ENCODE measurements at places on chromosomes 7 and 10. TPM values are rescaled to one million over a fixed set of nuclear protein-coding genes. Genes with fewer than 3 reads are reported as not detected.

- no peak for DNase-seq
Observed at GRCh38 chr10:86205306-86206239, 161.0 kb downstream of the GRID1 start.

DNA sequence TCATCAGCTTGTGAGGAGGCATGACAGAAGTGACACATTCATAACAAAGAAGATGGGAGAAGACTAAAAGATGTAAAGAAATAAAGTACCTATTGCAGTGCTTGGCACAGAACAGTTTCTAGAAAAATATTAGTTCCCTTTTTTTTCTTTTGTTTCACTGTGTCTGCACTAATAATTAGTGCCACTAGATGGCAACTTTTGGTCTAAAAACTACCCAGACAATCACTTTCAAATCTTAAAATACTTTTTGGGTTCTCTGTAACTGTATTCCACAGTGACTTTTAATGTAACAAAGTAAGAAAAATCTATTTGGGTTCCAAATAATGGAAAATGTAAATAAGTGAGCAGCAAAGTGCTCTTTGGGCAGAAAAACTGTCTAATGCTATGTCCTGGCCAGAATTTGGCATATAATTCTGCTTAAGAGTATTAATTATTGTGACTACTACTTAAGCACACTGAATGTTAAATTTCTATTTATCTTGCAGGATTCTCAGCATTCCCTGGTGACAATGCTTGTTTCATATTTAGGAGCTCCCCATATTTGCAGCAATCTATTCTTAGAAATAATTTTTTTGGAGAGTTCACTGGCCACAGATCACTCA is 134.8 kb upstream of the KIF5B start:
- DNase-seq: no peak

DNA sequence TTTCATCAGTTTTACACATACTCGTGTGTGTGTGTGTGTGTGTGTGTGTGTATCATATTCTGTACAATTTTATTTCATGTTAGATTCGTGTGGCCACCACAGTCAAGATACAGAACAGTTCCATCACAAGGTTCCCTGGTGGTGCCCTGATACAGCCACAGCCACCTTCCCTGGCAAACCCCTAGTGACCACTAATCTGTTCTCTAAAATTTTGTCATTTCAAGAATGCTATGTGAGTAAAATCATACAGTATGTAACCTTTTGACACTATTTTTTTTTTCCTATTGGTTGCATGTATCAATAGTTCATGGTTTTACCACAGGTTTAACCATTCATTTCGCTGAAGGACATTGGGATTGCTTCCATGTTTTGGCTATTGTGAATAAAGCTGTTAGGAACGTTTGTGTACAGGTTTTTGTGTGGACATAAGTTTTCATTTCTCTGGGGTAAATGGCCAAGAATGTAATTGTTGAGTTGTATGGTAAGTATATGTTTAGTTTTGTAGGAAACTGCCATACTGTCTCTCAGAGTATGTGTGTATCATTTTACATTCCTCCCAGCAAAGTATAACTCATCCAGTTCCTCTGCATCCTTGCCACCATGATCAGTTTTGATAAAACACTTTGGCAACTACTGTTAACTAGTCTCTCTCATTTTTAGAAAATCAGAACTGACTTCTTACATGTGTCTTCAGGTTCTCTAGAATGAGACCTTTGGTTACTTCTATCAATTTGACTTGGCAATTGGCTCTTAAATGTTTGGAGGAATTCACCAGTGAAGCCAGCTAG is 20.6 kb downstream of the KLHDC10 start:
- no peak for DNase-seq

DNA sequence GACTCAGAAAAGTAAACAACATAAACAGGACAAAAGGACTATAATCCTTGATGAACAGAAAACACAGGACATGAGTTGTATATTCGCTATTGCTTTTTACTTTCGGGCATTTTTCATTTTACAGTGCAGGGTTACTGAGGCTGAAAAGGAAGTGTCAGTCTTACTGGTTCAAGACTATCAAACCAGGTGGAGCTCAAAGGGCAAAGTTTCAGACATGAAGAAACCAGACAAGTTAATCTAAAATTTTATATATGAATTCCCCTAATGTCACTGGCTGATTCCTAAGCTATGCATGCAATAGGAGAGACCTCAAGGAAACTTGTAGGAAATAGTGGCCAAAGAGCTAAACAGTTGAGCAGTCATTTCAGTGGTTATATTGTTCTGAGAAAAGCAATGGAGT is 11.4 kb downstream of the TCAF1 start:
- DNase-seq: no peak

GRCh38 chr7:81408728-81409127 is 361.1 kb downstream of the HGF start:
- DNase-seq: no peak

DNA sequence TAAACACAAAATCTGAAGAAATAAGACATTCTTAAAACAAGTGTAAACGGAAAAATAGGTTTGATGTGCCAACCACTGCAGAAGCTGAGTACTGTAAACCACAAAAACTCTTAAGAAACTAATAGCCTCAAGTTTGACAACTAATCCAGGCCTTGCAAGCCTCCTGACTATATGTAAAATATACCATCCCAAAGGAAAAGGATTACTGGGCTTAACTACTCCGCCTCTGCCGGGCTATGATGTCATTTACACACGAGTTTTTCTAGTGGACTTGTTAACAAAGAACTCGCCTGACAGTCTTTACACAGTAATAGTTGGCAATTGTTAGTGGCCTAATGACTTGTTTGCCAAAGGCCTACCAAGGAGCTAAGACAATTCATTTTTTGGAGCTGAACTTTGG is 2.1 kb downstream of the KIF5B start:
- no peak for DNase-seq

DNA sequence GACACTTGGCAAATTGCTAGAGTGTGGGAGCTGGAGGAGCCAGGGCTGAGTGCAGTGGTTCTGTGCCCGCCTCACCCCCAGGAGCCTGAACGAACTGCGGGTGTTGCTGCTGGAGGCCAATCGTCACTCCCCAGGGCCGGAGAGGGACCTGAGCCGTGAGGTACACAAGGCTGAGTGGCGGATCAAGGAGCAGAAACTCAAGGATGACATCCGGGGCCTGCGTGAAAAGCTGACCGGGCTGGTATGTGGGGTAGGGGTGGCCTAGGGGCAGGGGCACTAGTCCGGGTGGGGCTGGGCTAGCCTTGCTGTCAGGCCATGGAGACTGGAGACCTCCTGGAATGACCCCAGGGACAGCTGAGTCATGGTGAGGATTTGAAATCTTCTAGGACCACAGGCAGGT is 56.7 kb upstream of the GTF2IRD1 start:
- no peak for DNase-seq

The AGAP9 gene
- total RNA-seq: 29.8 TPM

- no peak for DNase-seq
Observed at GRCh38 chr10:103490986-103491314, 2.6 kb upstream of the NEURL1 start.

GRCh38 chr7:125661-126060 is 66.7 kb upstream of the FAM20C start:
- no peak for DNase-seq

DNA sequence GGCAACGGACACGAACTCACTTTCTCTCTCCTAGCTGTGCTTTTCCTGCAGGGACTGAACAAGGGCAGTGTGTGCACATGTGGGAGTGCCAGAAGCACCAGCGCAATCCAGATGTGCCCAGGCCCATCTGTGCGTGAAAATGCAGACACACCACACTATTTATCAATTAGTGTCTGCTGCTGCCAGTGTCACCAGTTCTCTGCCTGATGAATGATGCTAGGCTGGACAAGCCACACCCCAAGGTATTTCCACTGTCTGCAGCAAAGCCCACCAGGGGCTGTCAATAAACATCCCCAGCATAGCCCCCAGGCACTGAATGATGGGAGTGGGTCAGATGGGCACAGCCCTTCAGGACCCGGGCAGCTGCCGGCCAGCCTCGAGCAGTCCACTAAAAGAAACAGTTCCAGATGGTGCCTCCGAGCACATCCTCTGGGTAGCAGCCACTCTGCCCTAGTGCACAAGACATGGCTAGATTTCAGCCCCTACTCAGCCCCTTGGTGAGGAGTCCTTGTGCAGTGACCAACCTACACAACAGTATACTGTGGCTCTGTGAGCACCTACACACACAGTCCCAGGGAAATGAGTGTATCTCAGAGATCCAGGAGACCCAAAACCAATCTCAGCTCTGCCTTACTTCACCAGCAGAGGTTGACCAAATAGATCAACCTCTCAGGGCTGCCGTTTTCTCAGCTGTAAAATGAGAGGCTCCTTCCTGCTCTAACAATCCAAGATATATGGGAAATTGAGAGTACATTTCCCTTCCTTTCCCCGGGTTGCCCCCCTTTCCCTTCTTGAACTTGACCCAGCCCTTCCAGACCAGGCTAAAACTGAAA is 314.7 kb downstream of the PLXNA4 start:
- no peak for DNase-seq

All from testis (tissue), 5 donors.